ENCODE measurements at places on chromosomes 2 and 18. TPM values are rescaled to one million over a fixed set of nuclear protein-coding genes. Genes with fewer than 3 reads are reported as not detected.

NEMP2 gene
- total RNA-seq = 6.3 TPM

SLC5A7 gene
- not detected for total RNA-seq

DNA sequence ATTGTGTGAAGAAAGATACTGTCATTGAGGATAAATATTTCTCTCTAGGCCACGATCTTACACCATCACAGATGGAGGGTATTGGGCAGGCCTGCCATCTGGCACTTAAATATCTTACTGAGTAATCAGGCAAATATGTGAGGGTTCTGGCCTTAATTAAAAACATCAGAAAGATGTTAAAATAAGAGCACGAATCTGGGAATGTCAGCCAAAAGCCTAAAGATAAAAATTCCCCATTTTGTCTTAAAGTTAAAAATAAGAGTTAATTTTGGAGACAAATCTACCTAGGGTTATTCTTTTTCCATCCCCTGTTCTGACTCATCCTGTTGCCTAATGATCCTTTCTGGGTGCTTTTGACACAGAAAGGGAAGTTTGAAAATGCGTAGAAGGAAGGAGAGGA, 121.0 kb downstream of the SUCLG1 start:
- H3K27ac ChIP-seq = no peak overlapping the region
- H3K4me3 ChIP-seq = no peak overlapping the region
- no peaks in the 10 kb centered on the region for H3K36me3 ChIP-seq
- H3K4me1 ChIP-seq = no peaks in the 10 kb centered on the region

CTDSP1 gene
- 40.6 TPM for total RNA-seq

- no peak overlapping the region for H3K4me3 ChIP-seq
- DNase-seq = no peak
- no peaks in the 10 kb centered on the region for H3K36me3 ChIP-seq
- no peaks in the 10 kb centered on the region for H3K27me3 ChIP-seq
- no peak overlapping the region for H3K27ac ChIP-seq
Measured at GRCh38 chr2:7620255-7620654, 703.0 kb downstream of the RNF144A start.

DNA sequence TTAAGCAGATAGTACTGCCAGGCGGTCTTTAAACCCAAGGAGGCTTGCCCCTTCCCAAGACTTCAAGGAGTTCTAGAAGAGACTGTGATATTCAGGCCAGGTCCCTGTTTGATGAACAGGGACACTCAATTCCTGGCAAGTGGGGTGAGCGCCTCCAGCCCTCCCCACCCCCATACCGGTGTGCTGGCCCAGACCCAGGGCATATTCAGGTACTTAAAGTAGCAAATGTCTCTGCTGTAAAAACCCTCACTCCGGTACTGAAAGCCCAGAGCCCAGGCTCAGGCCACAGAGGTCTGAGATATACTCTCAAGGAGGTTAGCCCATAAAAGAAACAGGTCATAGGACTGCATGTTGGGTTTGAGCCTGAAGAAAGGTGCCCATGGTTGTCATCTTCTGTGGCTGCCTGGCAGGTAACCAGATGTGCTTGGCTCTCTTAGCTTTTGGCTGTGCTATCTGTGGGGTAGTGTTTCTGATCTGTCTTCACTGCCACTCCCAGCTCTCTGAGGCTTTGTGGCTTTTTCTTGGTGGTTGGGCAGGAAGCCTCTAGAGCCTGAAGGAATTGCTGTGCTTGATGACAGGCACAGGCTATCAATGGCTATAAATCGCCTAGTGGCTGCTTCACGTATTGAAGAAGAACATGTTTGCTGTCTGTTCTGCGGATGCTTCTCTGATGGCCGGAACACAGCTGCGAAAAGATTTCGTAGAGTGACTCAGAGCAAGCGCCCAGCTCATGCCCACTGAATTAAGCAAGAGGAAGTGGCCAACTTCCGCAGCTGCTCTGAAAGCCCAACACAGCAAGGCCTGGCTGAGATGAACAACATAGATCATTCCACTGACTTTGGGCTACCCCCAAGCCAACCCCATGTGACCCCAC, 63.3 kb upstream of the ALPP start:
- no peak overlapping the region for H3K27ac ChIP-seq
- H3K4me1 ChIP-seq = no peaks in the 10 kb centered on the region
- H3K36me3 ChIP-seq = no peaks in the 10 kb centered on the region
- H3K4me3 ChIP-seq = no peak overlapping the region

- H3K27me3 ChIP-seq = no peaks in the 10 kb centered on the region
- peaks cover 2% of the 10 kb centered on the region for H3K36me3 ChIP-seq
- H3K4me3 ChIP-seq = no peak overlapping the region
- H3K4me1 ChIP-seq = no peaks in the 10 kb centered on the region
- DNase-seq = no peak
Measured at GRCh38 chr2:73920577-73921545, 5.8 kb upstream of the DGUOK start.

SCN3A gene
- total RNA-seq = 0.33 TPM

PDE6D gene
- 14.4 TPM for total RNA-seq

SERPINB10 gene
- not detected for total RNA-seq
